ENCODE measurements at places on chromosomes 2 and 18. TPM values are rescaled to one million over a fixed set of nuclear protein-coding genes. Genes with fewer than 3 reads are reported as not detected.

UGT1A1 gene
- total RNA-seq: 0.73 TPM

NCKAP1 gene
- 13.0 TPM for total RNA-seq

HOXD1 gene
- total RNA-seq: not detected

ABI2 gene
- total RNA-seq: 151 TPM

CCT4 gene
- 38.5 TPM for total RNA-seq

Data from stomach (tissue), 19 donors.